ENCODE measurements at places on chromosomes 6 and 20.

GRCh38 chr20:3710011-3710466, 2.4 kb downstream of the SIGLEC1 start:
- no peak for DNase-seq

DNA sequence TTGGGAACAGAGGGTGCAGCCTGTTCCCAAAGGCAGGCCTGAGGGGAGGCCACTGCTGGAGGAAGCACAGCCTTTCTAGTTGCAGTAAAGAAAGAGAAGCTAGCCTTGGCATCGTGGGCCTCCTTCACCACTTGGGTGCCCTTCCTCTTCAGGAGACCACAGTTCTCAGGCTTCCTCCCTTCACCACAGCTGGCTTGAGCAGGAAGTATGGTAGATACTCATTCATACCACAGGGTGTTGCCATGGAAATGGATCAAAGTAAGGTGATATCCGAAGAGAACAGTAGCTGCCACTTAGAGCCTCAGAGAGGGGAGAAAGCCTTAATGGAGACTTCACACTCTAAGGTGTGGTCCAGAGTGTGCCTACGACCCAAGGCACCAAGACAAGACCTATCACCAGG, 120.4 kb upstream of the RIPOR2 start:
- peak; percentile 57 for DNase-seq

GRCh38 chr6:169953686-169954085, 202.3 kb downstream of the ERMARD start:
- DNase-seq, result no peak

GRCh38 chr20:57655809-57656155, 35.6 kb upstream of the ZBP1 start:
- DNase-seq, result peak; percentile 18

DNA sequence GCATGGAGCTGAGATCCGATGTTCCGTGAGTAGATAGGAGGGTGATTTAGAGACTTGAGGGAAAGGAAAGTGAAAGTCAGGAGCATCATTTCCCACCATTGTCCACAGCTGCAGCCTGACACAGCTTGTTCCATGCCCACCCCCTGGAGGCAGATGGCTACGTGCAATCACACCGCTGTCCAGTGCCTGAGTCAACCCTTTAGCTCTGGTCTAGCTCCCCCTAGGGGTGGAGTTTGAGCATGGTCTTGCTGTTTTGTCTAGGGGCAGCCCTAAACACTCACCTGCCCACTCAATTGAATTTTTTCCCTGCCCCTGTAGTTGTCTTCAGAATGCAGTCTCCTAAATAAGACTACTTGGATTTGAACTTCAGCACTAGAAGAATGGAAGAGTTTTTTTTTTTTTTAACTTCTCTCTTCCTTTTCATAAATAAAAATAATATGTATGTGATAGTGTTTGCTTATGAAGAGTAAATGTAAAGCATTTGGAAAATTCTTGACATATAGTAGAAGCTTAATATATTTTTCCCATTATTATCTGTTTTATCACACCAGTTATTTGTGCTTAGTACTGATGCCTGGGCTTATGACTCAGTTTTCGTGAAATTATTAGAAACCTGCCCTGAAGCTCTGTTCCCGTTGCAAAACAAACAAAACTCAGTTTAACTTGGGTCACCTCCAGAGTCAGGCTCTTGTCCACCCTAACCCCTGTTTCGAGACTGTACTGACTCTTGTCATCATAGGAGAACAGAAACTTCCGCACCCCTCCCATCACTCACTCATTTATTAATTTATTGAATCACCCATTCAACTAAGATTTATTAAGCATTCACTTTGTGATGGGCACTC, 814.8 kb downstream of the MAFB start:
- DNase-seq, result peak; percentile 63

GRCh38 chr6:37893257-37893656, 73.7 kb downstream of the ZFAND3 start:
- no peak for DNase-seq

DNA sequence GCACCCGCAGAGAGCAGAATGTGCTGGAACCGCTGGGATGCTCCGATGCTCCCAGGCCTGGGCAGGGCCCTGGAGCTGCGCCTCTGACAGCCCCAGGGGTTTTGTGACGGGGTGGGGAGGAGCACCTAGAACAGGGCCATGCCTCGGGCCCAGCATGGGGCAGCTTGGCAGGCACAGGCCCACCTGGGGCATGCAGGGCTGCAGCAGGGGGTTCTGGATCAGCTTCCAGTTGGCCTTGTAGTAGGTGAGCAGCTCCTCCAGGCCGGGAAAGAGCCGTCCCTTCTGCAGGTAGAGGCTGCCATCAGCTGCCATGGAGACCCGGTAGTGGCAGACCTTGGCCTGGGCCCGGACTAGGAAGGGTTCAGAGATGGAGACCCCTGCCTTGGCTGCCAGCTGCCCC, 4.4 kb downstream of the SRMS start:
- no peak for DNase-seq

Data from stimulated activated CD8-positive, alpha-beta memory T cell treated with anti-CD3 and anti-CD28 coated beads, Interleukin-4, amount 100 ng/mL, for 48 hours (primary cell).